ENCODE measurements at places on chromosomes 6 and 20. TPM values are rescaled to one million over a fixed set of nuclear protein-coding genes. Genes with fewer than 3 reads are reported as not detected.

DNA sequence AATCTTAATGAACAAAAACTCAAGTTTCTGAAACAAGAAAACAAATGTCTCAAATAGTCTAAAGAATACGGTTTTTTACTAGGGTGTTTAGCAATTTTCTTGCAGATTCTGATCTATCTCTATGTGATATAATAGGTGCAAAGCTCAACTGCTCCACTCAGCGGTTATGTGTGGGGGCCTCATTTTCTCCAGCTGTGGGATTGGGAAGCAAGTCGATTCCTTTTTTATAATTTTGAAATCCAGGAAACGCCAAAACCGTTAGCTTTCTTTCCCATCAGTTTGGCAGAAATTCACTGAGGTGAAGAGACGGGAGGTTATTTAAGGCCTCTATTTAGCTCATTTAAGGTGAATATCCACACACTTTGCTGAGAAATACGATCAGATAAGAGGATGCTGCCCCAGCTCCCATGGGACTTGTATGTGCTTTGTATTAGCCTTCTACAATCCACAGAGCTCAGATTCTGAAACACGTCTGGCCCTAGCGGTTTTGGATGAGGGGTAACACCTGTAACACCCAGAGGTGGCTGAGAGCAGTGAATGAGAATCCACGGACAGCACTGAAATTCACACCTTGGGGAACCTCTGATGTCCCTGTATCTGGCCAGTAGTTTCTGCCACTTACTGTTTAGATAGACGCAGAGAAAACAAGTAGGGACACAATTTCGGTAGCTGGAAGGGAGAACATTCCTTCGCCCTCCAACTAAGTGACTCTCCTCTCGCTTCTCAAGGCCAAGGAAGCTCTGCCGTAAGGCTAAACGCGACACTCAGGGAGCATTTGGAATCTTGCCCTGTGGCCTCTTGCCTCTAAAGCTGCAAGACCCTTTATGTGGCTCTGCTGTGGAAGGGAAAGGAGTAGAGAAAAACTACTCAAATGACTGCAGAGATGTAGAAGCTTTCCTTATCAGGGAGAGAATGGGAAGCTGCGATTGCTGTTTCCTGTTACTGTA, 6.5 kb upstream of the BCAS4 start:
- peak; percentile 77 for DNase-seq

DNA sequence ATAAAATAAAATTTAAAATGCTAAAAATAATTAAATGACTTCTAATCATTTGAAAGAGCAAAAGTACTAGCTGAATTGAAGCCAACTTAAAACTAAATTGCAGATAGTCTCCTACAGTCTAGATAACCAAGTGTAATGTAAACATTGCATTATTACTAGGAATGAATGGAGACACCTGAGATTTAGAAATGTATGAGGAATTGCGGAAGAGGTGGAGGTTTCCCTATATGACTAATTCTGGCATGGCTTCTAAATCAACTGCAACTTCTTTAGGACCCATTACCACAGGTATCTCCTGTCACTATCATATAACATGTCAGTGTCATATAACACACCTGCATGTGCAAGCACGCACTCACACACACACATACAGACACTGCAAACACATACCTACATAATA, 13.2 kb upstream of the GPR6 start:
- DNase-seq, result no peak

- no peak for DNase-seq
Measured at GRCh38 chr6:1913577-1913976, 303.9 kb downstream of the FOXC1 start.

- DNase-seq, result no peak
Measured at GRCh38 chr20:44027343-44028002, 112.8 kb downstream of the TOX2 start.

DNA sequence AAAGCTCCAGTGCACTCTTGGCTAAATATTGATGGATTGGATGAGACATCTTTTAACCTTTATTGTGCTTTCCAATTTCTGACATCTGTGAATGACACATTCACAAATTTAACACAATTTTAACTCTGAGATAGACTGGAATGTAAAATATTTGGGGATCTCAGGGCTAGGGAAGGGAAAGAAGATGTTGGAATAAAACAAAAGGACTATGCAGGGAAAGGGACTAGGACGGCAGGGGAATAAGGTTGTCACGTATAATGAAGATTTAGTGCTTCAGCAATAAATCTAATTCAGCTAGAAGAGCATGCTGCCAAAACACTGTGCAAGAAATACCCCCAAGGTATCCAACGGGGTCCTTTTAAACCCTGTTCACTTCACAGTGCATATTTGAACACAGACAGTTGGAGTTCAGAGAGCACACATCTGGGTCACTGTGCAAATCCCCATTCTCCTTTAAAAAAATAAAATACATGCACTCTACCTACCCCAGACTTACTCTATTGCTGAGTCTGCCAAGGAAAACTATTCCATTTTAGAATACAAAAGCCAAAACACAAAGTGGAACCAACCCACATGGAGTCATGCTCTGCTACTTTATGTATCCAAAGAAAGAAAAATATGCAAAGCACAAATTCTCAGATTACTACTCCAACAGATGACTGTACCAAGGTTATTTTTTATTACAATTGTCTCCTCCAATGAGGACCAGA, 151.0 kb upstream of the RSPO3 start:
- DNase-seq, result no peak

DNA sequence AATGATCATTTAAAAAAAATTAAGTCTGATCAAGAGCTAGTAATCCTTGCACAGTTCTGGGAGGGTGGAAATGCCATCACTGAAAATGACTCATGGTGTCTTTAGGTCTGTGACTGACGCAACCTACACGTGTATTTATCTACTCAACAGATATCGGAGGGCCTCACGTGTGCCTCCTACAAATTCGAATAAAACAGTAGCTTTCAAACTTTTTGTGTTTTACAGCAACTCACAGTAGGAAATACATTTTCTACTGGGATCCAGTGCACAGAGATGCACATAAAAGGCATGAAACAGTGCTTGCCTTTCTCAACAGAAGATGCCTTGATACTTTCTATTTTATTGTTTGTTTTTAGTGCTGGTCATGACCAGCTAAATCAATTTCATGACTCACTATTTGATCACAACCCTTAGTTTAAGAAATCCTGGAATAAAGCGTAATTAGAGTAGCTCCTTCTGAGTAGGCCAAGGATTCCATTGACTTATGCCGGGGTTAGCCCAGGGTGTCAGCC, 210.0 kb upstream of the SNX9 start:
- peak; percentile 38 for DNase-seq

DNA sequence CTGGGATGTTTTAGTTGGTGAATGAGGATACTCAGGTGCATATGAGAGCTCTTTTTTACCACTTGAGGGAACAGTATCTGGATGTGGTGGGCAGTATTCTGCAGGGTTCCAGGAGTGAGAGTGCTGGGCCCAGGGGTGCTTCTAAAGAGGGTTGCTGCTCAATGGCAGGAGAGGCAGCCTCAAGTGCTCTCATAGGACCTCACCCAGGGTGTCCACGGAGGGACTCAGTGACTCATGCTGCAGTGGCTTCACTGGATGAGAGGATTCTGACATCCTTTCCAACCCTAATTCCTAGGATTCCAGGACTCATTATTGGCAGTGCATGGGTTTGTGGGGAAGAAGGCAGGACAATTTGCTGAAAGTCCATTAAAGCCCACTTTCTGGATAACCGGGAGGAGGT, 176.6 kb upstream of the FERMT1 start:
- DNase-seq, result no peak

GRCh38 chr20:35179292-35180212, 7.7 kb downstream of the PROCR start:
- DNase-seq, result no peak

DNA sequence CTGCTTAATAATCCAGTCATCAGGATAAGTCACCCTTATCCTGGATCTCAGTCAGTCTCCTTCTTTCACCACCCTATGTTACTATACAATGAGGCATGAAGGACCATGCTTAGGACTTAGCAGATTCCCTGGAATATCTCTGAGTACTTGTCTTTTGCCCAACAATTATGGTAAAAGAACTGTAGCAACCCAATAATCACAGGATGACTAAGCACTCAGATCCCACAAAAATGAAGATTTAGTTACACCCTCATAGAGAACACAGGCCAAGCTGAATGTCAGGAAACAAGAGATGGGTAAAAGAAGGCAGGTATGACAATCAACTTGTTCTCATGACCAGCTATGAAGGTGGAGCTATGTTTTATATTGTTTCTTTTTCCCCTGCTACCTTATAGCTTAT, 91.4 kb downstream of the EDN1 start:
- DNase-seq, result no peak

- DNase-seq, result no peak
Measured at GRCh38 chr6:119501798-119502483, 152.4 kb upstream of the MAN1A1 start.

DNA sequence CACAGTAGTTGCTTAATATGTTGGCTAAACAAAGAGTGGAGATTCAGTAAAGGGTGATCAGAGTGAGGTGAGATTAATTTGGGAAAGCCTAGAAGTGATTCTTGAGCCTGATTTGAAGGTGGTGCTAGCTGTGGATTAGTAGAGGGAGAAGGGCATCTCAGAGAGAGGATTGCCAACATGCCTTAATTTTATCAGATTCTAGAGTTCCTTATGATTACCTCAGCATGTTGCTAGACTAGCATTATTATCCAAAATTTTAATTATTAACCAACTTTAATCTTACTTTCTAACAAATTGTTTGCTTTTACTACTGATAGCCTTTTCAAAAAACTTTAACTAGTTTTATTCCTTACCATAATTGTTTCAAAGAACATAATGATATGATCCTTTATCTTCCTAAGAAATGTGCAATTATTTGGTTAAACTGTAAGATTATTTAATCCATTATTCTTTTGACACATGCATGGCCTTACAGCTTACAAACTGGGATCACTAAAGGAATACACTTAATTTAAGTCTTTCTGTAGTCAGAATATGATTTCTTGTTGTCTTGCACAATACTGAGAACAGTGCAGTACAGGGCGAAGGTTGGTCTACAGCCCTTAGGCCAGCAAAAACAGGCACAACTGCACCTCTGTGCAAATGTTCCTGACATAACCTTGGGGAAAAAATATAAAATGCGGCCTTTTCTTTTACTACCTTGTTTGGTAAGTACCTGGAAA, 88.9 kb downstream of the SLC16A10 start:
- no peak for DNase-seq

GRCh38 chr6:156425359-156426020, 351.7 kb upstream of the ARID1B start:
- no peak for DNase-seq

GRCh38 chr6:3305831-3306230, 47.1 kb downstream of the PSMG4 start:
- no peak for DNase-seq

GRCh38 chr6:109853951-109854350, 124.2 kb upstream of the GPR6 start:
- no peak for DNase-seq

GRCh38 chr6:34155471-34156300, 9.8 kb upstream of the GRM4 start:
- no peak for DNase-seq

GRCh38 chr6:107660839-107661238, 163.3 kb downstream of the SCML4 start:
- DNase-seq, result peak; percentile 68

GRCh38 chr20:1888796-1889463, 6.3 kb upstream of the SIRPA start:
- DNase-seq, result no peak

GRCh38 chr6:4441981-4442434, 306.6 kb upstream of the ECI2 start:
- no peak for DNase-seq

DNA sequence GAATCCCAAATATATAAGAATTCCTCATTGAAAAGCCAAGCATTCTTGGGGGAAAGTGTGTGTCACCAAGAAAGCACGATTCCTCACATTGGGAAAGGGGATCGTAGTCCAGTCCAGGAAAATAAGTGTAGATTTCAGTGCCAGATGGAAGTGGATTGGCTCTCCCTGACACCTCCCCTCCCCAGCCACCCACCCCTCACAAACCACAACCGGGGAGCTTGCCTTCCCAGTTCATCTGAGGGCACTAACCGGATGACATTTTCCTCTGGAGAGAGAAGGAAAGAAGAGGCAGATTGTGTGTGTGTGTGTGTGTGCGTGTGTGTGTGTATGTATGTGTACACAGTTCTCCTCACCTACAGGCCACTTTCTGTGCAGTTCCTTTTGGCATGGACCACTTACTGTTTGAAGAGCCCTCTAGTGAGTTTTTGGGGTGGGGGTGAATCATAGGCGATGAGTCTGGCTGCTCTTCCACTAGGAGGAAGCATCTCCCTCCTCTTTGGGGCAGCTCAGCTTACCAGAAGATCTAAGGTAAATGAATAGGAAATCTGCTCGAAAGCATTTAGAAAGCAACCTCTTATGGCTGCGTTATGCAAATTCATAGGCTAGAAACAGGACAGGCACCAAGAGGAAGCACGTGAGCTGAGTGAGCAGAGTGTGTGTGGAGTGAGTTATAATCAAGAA, 20.8 kb downstream of the DAAM2 start:
- DNase-seq, result no peak

- no peak for DNase-seq
Measured at GRCh38 chr6:33114406-33114805, 38.6 kb downstream of the HLA-DPB1 start.

DNA sequence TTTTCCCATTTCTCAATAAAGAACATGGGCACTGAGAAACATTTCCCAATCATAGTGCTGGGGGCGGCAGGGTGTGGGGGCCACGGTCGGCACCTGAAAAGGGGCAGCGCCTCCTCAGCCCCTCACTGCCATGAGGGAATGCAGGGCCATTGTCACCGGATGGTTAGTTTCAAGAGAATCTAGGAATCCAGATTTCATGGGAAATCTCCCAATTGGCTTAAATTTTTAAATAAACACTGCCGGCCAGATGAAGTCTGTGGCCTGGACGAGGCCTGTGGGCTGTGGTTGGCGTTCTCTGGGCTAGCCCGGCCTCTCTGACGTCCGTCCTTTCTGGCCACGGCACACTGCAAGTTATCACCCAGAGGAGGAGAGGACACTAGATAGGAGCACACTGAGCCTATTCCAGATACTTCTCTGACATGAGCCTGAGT, 25.6 kb downstream of the MANBAL start:
- no peak for DNase-seq

GRCh38 chr6:106694343-106694742, 65.0 kb downstream of the QRSL1 start:
- no peak for DNase-seq

GRCh38 chr6:129744201-129744879, 34.4 kb upstream of the ARHGAP18 start:
- DNase-seq, result no peak

DNA sequence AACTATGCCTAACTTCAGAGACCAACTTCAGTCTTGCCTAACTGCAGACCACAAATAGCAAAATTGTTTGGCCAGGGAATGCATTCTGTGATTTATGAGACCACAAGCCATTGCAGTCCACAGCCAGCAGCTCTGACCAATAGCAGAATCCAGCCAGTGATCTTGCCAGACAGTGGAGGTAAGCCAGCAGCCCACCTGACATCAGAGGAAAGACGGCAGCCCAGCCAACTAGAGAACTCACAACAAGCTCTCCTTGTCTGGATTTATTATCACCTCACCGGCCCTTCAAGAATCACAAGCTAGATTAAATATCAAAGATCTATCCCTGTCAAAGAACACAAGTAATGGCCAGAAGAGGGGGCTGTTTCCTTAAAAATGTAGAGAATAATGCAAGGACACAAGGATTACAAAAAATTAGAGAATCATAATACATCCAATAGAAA, 66.5 kb upstream of the SLC35F1 start:
- DNase-seq, result peak; percentile 47

GRCh38 chr6:122381494-122382265, 17.8 kb upstream of the HSF2 start:
- peak; percentile 55 for DNase-seq

The ZSCAN12 gene
- 5.2 TPM for total RNA-seq

The HLA-DQA1 gene
- total RNA-seq, result 6.9 TPM

The CDSN gene
- 0.35 TPM for total RNA-seq

The NOTCH4 gene
- total RNA-seq, result 4.7 TPM

The LKAAEAR1 gene
- not detected for total RNA-seq

The NKX2-2 gene
- total RNA-seq, result not detected

The TSHZ2 gene
- total RNA-seq, result not detected

The IRAK1BP1 gene
- 4.5 TPM for total RNA-seq
